Urothelium cell line (cell line): ENCODE measurements at places on chromosomes 7 and 10.

DNA sequence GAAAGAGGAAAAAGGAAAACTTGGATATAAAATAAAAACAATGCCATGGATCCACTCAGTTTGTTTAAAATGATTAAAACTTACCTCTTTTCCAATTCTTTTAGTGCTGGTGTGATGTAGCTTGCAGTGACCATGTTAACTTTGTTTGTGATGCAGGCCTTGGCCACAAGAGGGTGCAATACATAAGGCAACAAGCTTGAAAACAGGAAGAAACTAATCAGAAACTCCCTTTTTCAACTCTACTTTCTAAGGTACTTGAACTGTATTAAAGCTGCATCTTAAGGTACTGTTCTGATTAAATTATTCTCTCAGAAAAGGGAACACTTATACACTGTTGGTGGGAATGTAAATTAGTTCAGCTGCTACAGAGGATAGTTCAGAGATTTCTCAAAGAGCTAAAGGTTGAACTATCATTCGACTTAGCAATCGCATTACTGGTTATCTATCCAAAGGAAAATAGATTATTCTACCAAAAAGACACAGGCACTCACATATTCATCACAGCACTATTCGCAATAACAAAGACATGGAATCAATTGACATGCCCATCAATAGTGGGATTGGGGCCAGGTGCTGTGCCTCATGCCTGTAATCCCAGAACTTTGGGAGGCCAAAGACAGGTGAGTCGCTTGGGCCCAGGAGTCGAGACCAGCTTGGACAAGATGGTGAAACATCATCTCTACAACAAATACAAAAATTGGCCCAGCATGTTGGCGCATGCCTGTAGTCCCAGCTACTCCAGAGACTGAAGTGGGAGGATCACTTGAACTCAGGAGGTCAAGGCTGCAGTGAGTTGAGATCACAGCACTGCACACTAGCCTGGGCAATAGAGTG is 50.9 kb downstream of the AASS start:
- peak; percentile 20 for DNase-seq

DNA sequence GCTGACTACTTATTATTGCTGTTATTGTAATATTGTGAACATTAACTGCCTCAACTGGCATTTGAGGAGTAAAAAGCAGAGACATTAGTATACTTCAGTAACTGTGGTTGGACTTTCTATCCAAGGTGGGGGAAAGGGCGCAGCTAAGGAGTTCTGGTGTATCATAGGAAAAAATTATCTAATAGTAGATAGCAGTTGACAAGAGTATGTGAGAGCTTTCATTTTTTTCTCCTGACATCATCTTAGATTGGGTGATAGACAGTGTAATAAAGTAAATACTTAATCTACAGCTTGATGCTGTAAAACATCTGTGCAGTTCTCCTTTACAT is 68.9 kb downstream of the PHTF2 start:
- DNase-seq: no peak

DNA sequence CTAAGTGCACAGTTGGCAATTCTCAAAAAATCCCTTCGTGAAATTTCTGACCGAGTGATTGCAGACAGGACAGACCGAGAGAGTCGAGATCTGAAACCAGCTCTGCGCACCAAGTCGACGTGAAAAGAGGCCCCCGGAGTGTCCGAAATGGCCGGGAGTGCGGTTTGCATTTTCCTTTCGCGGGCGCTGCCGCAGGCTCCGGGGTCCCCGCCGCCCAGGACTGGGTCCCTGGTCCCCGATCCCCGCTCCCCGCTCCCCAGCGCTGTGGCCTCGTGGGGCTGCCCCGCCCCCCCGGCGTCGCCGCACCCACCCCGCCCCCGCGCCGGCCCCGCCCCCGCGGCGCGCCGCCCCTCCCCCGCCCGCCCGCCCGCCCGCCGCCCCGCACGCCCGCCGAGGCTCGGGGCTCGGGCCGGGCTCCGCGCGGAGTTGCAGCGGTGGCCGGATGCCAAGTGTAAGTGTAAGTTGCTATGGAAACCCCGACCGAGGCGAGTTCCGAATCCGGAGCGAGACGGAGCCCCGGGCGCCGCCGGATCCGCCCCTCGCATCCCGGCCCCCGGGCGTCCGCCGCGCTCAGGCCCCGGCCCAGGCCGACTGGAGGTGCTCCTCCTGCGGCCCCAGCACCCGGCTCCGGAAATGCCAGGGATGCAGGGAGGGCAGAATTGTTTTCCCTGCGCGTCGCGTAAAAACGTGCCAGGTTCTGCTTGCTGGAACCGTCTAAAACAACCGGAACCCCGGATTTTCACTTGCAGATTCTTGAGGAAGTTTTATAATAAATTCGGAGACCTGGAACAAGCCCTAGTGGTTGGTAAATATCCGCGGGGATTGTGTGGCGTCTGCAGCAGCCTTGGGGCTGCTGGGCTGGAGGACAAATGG is 4.6 kb downstream of the BMI1 start:
- peak; percentile 86 for DNase-seq

GRCh38 chr7:22452142-22452959 is 47.6 kb downstream of the STEAP1B start:
- peak; percentile 72 for DNase-seq

DNA sequence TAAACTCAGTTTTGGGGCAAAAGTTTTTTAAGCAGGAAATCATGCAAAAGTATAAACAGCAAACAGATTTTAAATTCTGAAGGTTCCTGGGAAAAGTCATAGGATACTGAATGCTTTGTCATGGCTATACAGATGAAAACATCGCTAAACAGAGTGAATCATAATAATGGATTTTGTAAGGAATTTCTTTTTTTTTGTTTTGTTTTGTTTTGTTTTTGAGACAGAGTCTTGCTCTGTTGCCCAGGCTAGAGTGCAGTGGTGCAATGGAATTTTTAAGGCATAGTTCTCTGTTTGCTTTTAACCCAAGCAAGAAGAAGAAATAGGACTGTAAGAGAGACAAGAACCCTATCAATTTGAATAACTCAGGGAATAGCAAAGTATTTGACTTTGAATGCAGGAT is 285.3 kb downstream of the NRG3 start:
- no peak for DNase-seq

DNA sequence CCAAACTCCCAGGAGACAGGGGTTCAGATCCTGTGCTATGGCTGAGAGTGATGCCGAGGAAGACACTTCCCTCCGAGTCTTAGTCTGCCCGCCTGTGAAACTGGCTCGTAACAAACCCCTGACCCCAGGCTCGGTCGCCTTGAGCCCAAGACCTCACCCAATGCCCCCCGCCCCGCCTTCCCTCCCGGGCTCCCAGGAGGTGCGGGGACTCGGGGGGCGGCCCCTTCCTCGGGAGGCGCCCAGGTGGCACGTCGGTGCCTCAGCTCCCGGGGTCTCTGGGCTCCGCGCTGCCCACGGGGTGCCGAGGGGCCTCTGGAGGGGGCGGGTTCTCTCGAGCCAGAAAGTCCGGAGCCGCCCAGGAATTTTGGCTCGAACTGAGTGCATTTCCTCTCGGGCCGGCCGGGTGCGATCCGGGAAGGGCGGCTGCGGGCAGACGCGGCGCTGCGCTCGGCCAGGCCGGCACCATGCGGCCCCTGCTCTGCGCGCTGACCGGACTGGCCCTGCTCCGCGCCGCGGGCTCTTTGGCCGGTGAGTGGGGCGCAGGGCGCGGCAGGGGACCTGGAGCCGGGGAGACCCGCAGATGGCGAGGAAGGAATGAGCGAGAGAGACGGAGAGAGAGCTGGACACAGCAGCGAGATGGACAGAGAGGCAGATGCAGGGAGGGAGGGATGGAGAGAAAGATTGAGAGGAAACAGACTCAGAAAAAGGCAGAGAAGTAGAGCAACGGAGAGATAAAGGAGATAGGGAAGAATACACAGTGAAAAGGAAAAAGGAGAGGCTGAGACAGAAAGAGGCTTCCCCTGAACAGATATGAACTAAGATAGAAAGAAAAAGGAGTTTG is at the start of gene PLAC9:
PLAC9 (plus strand) TSS at position 432 of the 841 bp plus-strand sequence; CDS start at position 465, 33 bp downstream.
- DNase-seq: peak; percentile 43

GRCh38 chr7:47763063-47763974 is 181.4 kb upstream of the TNS3 start:
- DNase-seq: peak; percentile 76

- peak; percentile 4 for DNase-seq
These were observed 11.4 kb upstream of the REPIN1 start for GRCh38 chr7:150357270-150357669.

DNA sequence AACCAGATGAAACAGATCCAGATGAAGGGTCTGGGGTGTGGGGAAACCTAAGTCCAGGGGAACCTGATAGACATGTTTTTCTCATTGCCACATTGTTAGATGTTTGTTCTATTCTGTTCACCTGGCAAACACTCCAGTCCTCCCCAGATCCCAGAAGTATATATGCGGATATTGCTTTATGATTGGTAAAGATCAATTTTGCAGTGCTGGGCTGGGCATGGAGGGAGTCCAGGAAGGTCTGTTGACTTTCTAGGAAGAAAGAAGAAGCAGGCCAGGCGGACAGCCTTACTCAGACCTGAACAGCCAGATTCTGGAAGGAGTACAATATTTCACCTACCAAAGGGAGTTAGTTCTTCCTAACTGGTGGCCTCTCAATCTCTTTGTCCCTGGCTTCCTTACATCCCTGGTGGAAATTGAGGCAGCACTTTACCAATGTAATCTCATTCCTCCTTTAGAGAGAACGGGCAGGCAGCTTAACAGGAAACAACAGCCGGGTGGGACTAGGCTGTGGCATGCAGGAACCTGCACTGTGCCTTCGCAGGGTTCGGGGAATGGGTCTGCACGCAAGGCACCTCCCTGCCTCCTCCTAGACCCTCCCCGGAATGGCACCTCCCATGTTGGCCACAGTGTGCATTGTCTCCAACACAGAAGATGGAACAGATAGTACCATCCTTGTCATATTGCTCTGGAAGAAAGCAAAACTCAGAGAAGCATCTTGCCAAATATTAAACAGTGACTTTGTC is 930 bp downstream of the GIMAP6 start:
- DNase-seq: no peak

DNA sequence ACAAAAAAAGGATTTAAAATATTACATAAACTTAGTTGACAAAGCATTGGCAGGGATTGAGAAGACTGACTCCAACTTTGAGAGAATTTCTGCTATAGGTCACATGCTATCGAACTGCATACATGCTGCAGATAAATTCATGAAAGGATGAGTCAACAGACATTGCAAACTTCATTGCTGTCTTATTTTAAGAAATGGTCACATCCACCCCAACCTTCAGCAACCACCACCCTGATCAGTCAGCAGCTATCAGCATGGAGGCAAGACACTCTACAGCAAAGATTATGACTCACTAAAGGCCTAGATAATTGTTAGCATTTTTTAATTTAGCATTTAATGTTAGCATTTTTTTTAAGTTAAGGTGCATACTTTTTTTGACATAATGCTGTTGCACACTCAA is 73.6 kb downstream of the AGK start:
- DNase-seq: no peak

DNA sequence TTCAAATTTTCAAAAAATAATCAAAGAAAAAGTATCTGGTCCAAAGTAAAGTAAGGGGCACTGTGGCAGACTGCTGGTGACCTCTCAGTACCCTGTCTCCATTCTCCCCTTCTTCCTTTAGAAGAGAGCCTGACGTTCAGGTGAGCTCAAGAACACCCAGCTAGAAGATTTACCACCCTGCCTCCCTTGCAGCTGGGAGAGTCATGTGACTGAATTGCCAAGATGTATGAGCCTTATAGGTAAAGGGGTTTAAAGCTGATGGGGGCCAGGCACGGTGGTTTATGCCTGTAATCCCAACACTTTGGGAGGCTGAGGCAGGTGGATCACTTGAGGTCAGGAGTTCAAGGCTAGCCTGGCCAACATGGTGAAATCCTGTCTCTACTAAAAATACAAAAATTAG is 86.3 kb upstream of the NANOS1 start:
- DNase-seq: no peak

GRCh38 chr7:1029637-1030443 is 14.5 kb upstream of the GPR146 start:
- no peak for DNase-seq

DNA sequence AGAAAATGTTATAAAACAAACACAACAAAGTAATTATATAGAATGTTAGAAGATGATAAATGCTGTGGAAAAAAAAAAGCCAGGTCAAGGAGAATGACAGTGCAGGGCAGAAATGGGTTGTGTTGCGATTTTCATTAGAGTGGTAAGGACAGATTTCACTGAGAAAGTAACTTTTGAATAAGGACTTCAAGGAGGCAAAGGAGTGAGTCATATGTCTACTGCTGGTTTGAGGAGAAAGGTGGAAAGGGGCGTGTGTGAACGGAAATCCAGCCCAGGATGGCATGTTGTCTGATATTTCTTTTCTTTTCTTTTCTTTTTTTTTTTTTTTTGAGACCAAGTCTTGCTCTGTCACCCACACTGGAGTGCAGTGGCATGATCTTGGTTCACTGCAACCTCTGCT is 12.3 kb upstream of the DLD start:
- DNase-seq: no peak

DNA sequence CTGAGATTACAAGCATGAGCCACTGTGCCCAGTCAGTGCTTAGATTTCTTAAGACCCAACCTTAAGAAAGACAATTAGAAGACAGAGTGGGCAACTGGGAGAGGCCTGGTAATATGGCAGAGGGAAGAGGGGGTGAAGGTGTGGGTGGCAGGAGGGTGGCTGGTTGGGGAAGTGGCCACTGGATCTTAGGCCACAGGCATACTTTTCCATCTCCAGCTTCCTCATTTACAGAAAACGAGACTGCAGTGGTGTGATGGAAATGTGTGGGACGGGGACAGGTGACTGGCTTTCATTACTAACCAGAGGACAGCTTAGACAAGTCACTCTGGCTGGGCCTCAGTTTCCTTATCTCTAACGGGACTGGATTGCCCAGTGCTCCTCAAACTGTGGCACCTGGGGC is 1.0 kb upstream of the FFAR4 start:
- no peak for DNase-seq

- DNase-seq: no peak
These were observed 492.2 kb downstream of the CCSER2 start for GRCh38 chr10:84820596-84820995.

- no peak for DNase-seq
These were observed 519 bp upstream of the RPP38 start for GRCh38 chr10:15096661-15097010.

DNA sequence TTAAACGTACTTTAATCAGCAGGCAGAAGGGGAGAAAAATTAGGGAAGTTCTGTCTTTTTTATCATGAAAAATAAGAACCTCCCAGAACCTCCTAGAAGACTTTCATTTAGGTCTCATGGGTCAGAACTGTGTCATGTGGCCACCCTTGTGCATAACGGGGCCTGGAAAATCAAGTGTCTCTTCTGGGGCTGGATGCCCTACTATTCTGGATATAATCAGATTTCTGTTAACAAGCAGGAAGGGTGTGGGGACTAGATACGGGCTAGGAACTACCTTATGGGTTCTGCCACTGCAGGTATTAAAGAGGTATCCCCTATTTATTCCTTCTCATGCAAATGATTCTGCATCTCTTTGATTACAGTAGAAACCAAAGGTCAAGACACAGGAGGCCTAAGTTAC is 14.1 kb downstream of the LANCL2 start:
- DNase-seq: no peak

- DNase-seq: peak; percentile 88
These were observed 72.5 kb downstream of the CDK6 start for GRCh38 chr7:92763636-92764423.

GRCh38 chr10:132058793-132059759 is 6.7 kb upstream of the JAKMIP3 start:
- DNase-seq: no peak
